Stimulated activated CD4-positive, alpha-beta T cell treated with anti-CD3 and anti-CD28 coated beads, TNF-alpha, amount 100 ng/mL, for 24 hours (primary cell): ENCODE measurements at places on chromosomes 1 and 21.
A peak's percentile ranks its signal among the peaks of the same experiment; 100 is the strongest.

DNA sequence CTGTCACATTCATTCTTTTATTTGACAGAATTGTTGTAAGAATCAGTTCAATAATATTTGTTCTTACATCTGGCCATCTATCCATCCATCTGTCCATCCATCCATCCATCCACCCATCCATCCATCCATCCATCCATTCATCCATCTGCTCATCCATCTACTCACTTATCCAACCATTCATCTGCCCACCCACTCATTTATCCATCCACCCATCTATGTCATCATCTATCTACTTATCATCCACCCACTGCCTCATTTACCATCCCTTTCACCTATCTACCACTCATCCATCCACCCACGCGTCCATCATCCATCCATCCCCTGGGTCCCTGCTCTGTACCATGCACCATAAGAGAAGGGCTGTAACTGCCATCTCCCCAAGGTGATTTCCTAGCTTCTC, 134.1 kb downstream of the FOXD2 start:
- DNase-seq = no peak

- no peak for DNase-seq
Measured at GRCh38 chr1:216723274-216723780, at the start of gene ESRRG. Gene ESRRG, minus strand, starts transcription at chr1:216723429. Its CDS starts 130 bp downstream, at chr1:216723299.

- DNase-seq = no peak
Measured at GRCh38 chr1:78601068-78601467, 19.2 kb upstream of the IFI44L start.

- no peak for DNase-seq
Measured at GRCh38 chr1:52574594-52574993, 21.7 kb upstream of the TUT4 start.

DNA sequence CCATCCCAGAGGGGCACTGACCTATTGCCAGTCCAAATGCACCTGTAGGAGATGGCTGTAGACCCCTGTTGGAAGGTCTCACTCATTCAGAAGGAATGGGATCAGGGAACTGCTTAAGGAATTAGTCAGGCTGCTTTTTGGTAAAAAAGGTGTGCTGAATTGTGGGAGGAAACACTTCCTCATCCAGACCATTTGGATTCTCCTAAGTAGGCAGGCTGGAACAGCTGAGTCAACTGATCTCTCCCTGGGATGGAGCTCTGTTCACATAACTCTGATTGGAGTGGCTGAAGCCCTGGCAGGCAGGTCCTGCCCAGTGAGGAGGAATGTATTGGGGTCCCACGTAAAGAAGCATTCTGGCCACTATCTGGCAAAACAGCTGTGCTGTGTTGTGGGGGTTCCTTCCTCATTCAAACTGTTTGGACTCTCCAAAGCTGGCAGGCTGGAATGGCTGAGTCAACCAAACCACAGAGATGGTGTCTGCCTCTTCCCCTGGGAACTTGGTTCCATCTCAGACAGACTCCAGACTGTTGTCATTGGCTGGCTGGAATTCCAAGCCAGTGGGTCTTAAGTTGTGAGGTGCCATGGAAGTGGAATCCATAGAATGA, 70.7 kb upstream of the PDC start:
- DNase-seq = no peak

DNA sequence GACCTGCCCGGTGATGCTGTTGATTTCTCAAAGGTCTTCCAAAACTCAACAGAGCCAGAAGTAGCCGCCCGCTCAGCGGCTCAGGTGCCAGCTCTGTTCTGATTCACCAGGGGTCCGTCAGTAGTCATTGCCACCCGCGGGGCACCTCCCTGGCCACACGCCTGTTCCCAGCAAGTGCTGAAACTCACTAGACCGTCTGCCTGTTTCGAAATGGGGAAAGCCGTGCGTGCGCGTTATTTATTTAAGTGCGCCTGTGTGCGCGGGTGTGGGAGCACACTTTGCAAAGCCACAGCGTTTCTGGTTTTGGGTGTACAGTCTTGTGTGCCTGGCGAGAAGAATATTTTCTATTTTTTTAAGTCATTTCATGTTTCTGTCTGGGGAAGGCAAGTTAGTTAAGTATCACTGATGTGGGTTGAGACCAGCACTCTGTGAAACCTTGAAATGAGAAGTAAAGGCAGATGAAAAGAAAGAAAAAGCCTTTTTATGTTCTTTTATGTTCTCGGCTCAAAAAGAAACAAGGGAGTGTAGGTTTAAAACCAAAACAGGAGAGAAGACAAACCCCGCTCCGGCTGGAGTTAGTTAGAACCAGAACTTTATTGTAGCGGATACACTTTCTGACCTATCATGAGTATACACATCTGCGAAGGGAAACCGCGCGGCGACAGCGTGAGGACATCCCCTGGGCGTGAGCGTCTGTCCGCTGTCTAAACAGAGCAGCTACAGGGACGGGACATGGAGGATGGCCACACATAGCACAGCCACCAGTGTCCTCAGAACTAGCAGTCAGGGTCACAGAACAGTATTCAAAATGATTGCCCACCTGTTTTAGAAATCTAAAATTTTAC, 77.1 kb downstream of the PIK3CD start:
- DNase-seq = peak; percentile 73

- no peak for DNase-seq
Measured at GRCh38 chr1:22343456-22344328, 108.0 kb upstream of the ZBTB40 start.

GRCh38 chr1:214028095-214028494, 40.3 kb downstream of the PROX1 start:
- no peak for DNase-seq

GRCh38 chr1:119676571-119677206, 28.6 kb upstream of the ZNF697 start:
- no peak for DNase-seq

DNA sequence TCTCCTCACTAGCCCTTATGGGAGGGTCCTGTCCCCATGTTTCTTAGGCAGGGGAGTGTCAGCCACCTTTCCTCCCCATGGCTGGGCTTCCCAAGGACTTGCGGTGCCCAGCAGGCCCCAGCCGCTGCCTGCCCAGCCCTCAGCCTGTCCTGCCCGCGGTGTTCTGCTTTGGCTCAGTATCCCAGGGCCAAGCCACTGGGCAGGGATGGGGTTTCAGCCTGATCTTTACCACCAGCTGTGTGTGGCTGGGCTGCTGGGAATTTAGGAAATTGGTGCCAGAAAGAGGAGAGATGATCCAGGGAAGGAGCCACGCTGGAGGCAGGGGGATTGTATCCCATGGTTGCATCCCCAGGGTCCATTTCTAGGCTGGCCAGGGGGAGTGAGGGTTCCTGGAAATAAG, 6.9 kb upstream of the IGFN1 start:
- DNase-seq = no peak

- DNase-seq = no peak
Measured at GRCh38 chr21:45709173-45709572, 65.6 kb downstream of the PCBP3 start.

GRCh38 chr1:147635342-147635741, 35.0 kb downstream of the ACP6 start:
- DNase-seq = no peak

GRCh38 chr1:194515916-194516315, 1329.5 kb upstream of the B3GALT2 start:
- no peak for DNase-seq

DNA sequence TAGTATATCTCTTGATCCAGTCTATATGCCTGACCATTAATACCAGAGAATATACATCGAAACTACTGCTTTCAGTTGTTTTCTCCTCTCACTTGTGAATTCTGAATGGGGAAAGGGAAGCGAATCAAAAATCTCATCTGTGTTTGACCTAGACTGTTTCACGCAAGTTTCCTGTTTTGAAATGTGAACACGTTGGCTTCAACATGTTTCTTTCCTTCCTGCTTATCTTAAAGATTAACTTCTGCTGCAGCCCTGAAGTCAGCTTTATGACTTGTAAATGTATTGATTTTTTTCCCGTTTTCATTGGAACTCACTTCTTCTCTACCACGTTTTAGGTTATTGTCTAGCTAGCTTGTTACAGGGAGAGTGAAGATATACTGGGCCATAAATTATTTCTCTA, 49.9 kb downstream of the SNX27 start:
- DNase-seq = no peak

- DNase-seq = no peak
Measured at GRCh38 chr21:40481764-40482163, 365.2 kb downstream of the DSCAM start.

DNA sequence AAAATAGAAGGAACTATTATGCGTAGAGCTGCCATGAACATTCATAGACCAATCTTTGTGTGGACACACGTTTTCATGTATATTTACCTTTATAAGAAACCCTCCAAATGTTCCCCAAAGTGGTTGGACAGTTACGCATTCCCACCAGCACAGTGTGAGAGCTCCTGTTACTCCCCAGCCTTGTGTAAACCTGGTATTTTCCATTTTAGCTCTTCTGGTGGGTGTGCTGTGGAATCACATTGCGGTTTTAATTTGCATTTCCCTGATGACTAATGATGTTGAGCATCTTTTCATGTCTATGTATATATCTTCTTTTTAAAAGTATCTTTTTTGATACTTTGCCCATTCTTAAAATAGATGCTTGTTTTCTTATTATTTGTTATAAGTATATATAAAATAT, 3.2 kb upstream of the UBASH3A start:
- DNase-seq = no peak

DNA sequence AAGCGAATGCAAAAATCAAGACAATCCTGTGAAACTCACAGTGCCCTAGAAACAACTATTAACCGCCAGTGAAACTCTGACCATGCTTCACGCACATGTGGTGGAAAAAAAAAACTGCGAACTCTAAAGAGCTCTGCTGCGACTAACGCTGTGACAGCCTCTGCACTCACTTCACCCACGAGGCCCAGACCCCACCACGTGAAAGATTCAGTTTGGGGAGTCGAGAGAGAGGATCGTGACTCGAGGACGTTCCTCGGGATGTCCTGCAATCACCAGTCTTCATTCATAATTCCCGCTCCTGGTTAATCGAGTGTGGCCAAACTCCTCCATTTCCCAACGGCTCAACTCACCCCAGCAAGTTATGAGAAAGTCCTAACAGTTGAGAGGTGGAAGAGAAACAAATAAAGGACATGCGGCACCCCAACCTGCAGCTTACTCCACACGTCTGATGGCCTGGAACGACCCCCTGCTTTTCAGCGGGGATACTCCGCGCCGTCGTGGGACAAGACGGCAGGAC, 1.1 kb downstream of the SERBP1 start:
- peak; percentile 48 for DNase-seq

GRCh38 chr1:233304489-233305102, 9.1 kb upstream of the PCNX2 start:
- DNase-seq = no peak
